ENCODE measurements at places on chromosomes 7 and 10. TPM values are rescaled to one million over a fixed set of nuclear protein-coding genes. Genes with fewer than 3 reads are reported as not detected.

DNA sequence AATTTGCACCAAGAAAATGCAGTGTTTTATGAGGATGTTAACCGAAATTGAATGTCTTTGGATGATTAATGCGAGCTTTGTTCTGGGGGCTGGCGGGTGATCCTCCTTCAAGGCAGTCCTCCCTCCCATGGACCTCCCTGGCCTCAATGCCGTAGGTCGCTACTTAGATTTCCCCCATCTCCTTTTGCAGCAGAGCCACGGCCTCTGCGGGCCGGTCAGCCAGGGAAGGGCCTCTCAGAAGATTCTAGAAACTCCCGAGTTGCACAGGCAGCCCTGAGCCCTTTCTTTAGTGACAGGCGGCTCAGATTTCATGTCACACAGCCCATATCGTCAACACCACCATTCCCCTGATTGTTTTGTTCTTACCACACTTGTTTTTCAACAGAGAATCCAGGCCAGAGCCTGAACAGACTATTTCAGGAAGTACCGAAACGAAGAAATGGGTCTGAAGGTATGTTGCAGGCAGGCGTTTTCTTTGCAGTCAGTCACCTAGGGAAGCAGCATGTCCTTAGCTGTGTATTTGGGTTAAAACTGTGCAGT lies 88.2 kb upstream of the SH2B2 start:
- no peaks in the 10 kb centered on the region for H3K27me3 ChIP-seq
- H3K4me3 ChIP-seq = no peak overlapping the region
- H3K27ac ChIP-seq = no peak overlapping the region
- DNase-seq = no peak

- no peak for DNase-seq
- H3K4me3 ChIP-seq = no peak overlapping the region
- no peaks in the 10 kb centered on the region for H3K4me1 ChIP-seq
These were observed 27.2 kb downstream of the EBF3 start for GRCh38 chr10:129936923-129937300.

DNA sequence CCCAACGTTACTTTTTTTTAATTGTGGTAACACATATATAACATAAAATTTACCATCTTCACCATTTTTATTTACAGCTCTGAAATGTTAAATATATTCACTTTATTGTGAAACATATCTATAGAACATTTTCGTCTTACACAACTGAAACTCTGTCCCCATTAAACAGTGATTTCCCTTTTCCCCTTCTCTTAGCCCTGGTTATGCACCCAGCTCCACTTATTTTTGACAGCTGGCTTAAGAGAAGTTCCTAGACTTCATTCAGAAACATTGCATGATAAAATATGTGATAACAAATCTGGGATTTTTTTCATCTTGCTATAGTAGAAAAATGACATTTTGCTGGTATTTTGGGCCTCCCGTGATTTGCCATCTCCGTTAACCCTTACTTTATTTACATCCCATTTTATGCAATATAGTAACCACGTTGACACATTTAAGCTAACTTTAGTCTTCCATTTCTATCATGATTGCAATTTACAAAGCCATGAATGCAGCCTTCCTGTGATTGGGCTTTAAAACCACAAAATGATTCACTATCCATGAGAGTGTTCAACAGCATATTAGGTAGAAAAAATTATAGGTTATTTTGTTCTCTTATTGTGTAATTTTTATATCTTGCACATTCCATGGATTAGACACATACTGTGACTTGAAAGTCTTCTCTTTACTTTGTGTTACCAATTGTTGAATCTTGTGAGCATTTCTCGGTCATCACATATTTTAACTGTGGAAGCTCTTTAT lies 139.6 kb downstream of the SND1 start:
- no peaks in the 10 kb centered on the region for H3K27me3 ChIP-seq
- H3K36me3 ChIP-seq = no peaks in the 10 kb centered on the region
- H3K4me3 ChIP-seq = no peak overlapping the region
- no peak overlapping the region for H3K27ac ChIP-seq
- peaks cover 40% of the 10 kb centered on the region for H3K4me1 ChIP-seq
- no peak for DNase-seq

GRCh38 chr7:83695128-83695960 lies 46.4 kb upstream of the SEMA3E start:
- H3K27ac ChIP-seq = no peak overlapping the region
- DNase-seq = no peak
- no peaks in the 10 kb centered on the region for H3K36me3 ChIP-seq
- H3K4me3 ChIP-seq = no peak overlapping the region

- no peak overlapping the region for H3K27ac ChIP-seq
- no peaks in the 10 kb centered on the region for H3K36me3 ChIP-seq
- no peak for DNase-seq
- no peaks in the 10 kb centered on the region for H3K27me3 ChIP-seq
- H3K4me3 ChIP-seq = no peak overlapping the region
These were observed 36.4 kb upstream of the WAC start for GRCh38 chr10:28496481-28496961.

GRCh38 chr10:2083591-2083990 lies 346.3 kb upstream of the ADARB2 start:
- no peaks in the 10 kb centered on the region for H3K27me3 ChIP-seq
- no peak overlapping the region for H3K4me3 ChIP-seq
- no peaks in the 10 kb centered on the region for H3K4me1 ChIP-seq
- DNase-seq = no peak

- no peaks in the 10 kb centered on the region for H3K36me3 ChIP-seq
- no peaks in the 10 kb centered on the region for H3K4me1 ChIP-seq
These were observed 273.0 kb downstream of the ZMYND11 start for GRCh38 chr10:408236-408635.

DNA sequence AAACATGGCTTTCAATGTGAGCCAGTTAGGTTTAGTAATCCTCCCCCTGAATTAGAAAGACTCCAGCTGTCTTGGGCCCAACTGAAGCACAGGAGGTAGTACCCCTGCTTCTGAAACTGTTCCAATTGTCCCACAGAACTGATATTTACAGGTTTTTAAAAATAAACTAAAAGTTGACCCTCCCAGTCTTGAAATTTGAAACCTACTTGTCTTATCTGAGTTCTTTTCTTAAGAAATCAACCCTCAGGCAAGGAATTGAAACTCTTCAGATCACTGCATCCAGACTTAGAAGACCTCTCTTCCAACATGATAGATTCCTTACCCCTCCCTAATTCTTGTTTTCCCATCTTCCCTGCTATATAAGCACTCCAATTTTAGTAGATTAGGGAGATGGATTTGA lies 13.3 kb upstream of the ARHGAP21 start:
- no peak overlapping the region for H3K27ac ChIP-seq
- no peak overlapping the region for H3K4me3 ChIP-seq
- H3K36me3 ChIP-seq = no peaks in the 10 kb centered on the region
- no peak for DNase-seq
- no peaks in the 10 kb centered on the region for H3K4me1 ChIP-seq
- H3K27me3 ChIP-seq = no peaks in the 10 kb centered on the region

- peaks cover 8% of the 10 kb centered on the region for H3K4me1 ChIP-seq
- peaks cover 2% of the 10 kb centered on the region for H3K36me3 ChIP-seq
- no peak for DNase-seq
- no peak overlapping the region for H3K4me3 ChIP-seq
These were observed 29.6 kb upstream of the ATXN7L1 start for GRCh38 chr7:105905910-105906568.

- no peak for DNase-seq
- H3K4me1 ChIP-seq = no peaks in the 10 kb centered on the region
- H3K36me3 ChIP-seq = no peaks in the 10 kb centered on the region
- no peak overlapping the region for H3K4me3 ChIP-seq
These were observed 946.8 kb upstream of the POT1 start for GRCh38 chr7:125876431-125876830.

GRCh38 chr10:112899391-112900065 lies 50.5 kb upstream of the TCF7L2 start:
- H3K36me3 ChIP-seq = no peaks in the 10 kb centered on the region
- peaks cover 10% of the 10 kb centered on the region for H3K27me3 ChIP-seq

DNA sequence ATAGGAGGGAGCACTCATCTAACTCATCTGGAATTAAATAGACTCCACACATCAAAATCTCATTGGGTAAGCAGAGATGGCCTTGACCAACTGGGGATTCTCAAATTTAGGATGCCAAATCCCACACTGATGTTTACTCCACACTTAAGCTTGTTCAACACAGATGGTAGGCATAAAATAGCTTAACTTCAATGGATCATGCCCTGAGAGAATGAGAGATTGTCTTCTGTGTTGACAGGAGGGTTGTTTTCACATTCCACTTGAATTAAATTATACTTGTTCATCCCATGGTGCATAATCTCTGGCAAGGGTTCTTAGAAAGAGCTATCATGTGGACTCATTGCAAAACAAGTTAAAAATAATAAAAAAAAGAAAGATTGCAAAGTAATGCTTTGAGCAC lies 391.4 kb downstream of the PLXDC2 start:
- no peak for DNase-seq
- H3K27ac ChIP-seq = no peak overlapping the region
- no peak overlapping the region for H3K4me3 ChIP-seq
- no peaks in the 10 kb centered on the region for H3K4me1 ChIP-seq
- no peaks in the 10 kb centered on the region for H3K27me3 ChIP-seq

GRCh38 chr10:112446055-112446854 lies 459 bp downstream of the ZDHHC6 start:
- peaks cover 66% of the 10 kb centered on the region for H3K4me1 ChIP-seq
- H3K4me3 ChIP-seq = peak overlapping the region; percentile 91
- no peaks in the 10 kb centered on the region for H3K27me3 ChIP-seq
- peak; percentile 21 for DNase-seq
- peaks cover 34% of the 10 kb centered on the region for H3K36me3 ChIP-seq

DNA sequence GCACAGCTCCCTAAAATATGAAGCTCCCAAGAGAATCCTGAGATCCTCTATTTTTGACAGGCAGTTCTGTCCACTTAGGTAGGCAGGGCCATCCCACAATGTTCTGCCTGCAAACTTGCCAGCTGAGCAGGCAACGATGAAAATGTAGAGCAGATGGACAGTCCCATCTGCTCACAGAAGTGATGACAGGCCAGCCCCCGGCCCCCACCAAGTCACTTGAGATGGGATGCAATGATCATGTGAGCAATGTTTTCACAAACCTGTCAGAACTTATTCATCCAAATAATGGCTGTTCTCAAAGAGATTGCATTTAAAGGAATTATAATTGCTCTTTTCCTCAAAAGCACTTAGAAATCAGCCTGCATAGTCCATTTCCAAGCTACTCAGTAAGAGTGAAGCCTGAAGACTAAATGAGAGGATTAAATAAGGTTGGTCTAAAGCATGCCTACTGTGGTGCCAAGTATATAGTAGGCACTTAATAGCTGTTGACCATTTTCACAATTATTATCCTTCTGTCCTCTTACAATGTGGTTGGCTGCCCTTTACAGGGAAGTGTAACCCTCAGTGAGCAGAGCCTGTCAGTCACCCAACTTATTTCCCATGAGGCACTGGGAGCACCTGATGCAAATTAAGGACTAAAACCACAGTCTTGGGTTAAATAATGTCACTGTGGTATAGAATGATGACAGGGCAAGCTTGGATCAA lies 301.2 kb downstream of the FGFR2 start:
- no peak for DNase-seq
- H3K36me3 ChIP-seq = no peaks in the 10 kb centered on the region
- H3K4me1 ChIP-seq = no peaks in the 10 kb centered on the region
- H3K4me3 ChIP-seq = no peak overlapping the region

Gene CFAP70
- total RNA-seq = 1.1 TPM

Gene AKR1C8
- total RNA-seq = not detected

Gene GNGT1
- total RNA-seq = not detected

Gene ECHDC3
- 4.3 TPM for total RNA-seq

Gene TUBB8
- not detected for total RNA-seq

Gene NXPH1
- total RNA-seq = not detected

Gene GPC2
- total RNA-seq = 9.7 TPM

Data from activated T-cell treated with anti-CD3 and anti-CD28 coated beads, Interleukin-2, amount 50 U/mL, for 72 hours (primary cell).